ENCODE measurements at places on chromosomes 16 and 17. TPM values are rescaled to one million over a fixed set of nuclear protein-coding genes. Genes with fewer than 3 reads are reported as not detected.

The SYT17 gene
- 16.6 TPM for total RNA-seq

The PMFBP1 gene
- 8.5 TPM for total RNA-seq

The NACA2 gene
- not detected for total RNA-seq

The VTN gene
- 0.22 TPM for total RNA-seq

The LITAFD gene
- not detected for total RNA-seq

The HS3ST4 gene
- not detected for total RNA-seq

DNA sequence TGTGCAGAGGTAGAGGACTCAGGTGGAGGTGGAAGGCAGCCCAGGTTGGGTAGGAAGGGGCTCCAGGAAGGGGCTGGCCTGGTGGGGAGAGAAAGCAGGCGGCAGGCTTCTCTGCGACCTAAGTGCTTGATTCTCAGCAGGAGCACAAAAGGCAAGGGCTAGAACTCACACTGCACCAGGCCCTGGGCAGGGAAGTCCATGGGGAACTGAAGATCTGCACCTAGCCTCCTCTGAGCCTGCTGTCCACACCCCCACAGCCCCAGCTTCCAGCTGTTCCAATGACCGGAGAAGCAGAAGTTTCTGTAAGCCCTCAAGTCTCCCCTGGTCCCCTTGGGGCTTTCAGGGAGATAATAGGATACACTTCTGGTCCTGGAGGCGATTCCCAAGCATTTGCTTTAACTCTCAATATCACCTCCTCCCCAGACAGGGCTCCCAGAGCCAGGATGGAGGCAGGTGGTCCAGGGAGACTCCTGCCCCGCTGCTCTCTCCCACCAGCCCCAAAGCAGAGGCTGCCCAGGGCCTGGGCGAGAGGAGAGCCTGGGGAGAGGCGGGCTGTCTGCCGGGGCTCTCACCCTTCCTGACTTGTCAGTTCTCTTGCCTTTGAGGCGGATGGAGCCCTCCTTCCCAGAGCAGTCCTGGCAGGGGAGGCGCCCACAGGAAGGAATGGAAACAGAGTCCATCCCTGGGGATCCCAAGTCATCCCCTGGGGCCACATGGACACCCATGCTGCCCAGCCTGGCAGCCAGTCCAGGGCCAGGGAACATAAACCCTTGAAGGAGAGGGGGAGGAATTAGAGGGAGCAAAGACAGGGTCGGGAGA lies 126.0 kb downstream of the RBFOX3 start:
- no peak overlapping the region for H3K27ac ChIP-seq
- no peaks in the 10 kb centered on the region for H3K4me1 ChIP-seq
- no peak for DNase-seq
- H3K36me3 ChIP-seq: no peaks in the 10 kb centered on the region
- peaks cover 89% of the 10 kb centered on the region for H3K27me3 ChIP-seq
- no peak overlapping the region for H3K4me3 ChIP-seq

DNA sequence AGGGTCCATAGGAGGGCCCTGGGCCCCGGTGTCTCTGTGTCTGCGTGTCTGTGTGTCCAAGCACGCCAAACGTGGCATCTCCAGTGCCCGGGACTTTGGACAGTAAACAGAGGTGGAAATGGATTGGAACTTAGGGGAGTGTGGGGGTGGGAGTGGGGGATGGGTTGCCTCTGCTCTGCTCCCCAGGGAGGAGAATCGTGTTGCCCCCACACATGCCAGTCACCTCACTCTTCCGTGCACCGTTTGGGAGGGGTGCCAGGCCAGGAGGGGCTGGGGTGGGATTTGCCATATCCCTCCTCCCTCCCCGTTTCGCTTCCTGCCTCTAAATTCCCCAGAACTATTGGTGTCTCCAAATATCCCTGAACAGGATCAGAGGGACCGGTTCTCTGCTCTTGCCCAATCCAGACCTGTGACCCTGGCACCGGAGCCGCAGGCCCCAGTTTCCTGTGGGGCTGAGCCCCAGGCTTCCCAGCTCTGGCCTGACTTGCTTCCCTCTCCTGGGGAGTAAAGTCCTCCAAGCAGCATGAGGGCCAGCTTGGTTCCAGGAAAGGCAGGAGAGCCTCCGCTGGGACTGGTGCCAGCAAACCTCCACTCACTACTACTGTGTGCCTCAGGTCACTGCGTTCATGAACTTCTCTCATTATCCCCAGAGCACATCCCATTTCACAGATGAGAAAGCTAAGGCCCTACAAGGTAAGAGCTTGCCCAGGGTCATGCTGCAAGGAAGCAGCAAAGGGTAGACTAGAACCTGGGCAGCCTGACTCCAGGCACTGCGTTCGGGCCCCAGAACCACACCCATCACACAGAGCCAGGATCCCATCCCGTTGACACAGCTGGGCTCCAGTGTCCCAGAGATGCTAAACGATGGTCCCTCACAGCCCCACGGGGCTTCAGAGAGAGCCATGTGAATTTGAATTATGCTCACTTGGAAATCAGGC lies at the start of gene ASGR1:
Gene ASGR1, minus strand, starts transcription at position 54 of the 938 bp plus-strand sequence. CDS start 807 bp downstream, outside the sequence.
- H3K27ac ChIP-seq: no peak within 1 kb of the TSS
- no peak within 1 kb of the TSS for H3K4me3 ChIP-seq
- H3K4me1 ChIP-seq: peaks cover 10% of the 10 kb centered on the region
- no peaks in the 10 kb centered on the region for H3K27me3 ChIP-seq

- no peak for DNase-seq
- no peaks in the 10 kb centered on the region for H3K4me1 ChIP-seq
- H3K36me3 ChIP-seq: no peaks in the 10 kb centered on the region
Observed at GRCh38 chr17:63722403-63722802, 19.2 kb downstream of the STRADA start.
